Left lung (tissue), 14 donors: ENCODE measurements at places on chromosomes 4 and X. TPM values are rescaled to one million over a fixed set of nuclear protein-coding genes. Genes with fewer than 3 reads are reported as not detected.
A peak's percentile ranks its signal among the peaks of the same experiment; 100 is the strongest.

The FAT4 gene
- polyA plus RNA-seq: 59.2 TPM

DNA sequence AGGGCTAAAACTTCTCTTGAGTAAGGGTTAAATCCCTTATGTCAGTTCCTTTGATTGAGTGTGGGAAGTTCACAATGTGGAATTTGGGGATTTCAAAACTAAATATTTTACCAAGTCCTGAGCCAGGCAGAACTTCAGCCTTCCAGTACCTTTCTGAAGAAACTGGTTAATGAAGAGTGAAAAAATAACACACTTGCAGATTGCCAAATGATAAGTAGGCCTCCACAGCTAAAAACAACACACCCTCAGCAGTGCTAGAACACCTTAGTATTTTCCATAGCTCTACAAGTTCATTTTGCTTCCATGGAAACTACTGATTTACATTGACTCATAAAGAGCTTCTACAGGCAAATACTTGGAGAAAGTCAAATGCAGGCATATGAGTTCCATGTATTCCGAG lies 326.8 kb downstream of the ZNF674 start:
- no peak for DNase-seq

DNA sequence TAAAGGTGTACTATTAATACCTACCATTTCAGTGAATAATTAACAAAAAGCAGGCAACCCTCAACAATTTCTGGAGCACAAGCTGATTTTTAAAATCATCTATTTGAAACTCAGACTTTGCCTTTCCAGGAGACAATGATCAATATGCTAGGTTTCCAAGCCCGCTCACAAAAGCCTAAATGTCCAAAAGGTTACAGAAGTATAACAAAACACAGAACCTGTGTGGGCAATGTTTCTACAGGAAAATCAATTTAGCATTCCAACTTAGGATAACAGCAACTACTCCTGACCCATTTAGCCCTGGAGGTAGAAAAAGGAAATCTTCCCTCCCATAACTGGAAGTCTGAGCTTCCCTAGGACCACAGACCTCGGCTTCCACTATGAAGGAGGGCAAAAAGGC lies 3.9 kb downstream of the TAB3 start:
- DNase-seq: no peak

DNA sequence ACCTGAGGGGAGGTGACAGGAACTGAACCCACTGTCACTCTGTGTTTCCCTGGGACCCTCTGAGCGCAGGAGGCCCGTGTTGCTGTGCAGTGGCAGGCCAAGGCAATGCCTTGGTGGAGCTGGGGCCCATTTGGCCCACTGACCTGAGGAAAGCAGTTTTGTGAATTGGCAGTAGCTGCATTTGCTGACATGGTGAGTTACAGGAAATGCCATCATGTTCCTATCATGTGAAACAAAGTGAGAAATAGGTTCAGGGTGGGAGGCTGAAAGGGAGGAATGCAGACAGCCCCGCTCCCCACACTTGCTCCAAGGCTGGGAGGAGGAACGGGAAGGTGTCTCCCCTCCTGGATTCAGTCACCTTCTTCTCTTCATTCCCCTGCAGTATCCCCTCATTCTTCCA lies 146.1 kb downstream of the PTTG2 start:
- no peak for DNase-seq

- DNase-seq: no peak
These were observed 893 bp upstream of the METAP1 start for GRCh38 chr4:98994474-98995182.

DNA sequence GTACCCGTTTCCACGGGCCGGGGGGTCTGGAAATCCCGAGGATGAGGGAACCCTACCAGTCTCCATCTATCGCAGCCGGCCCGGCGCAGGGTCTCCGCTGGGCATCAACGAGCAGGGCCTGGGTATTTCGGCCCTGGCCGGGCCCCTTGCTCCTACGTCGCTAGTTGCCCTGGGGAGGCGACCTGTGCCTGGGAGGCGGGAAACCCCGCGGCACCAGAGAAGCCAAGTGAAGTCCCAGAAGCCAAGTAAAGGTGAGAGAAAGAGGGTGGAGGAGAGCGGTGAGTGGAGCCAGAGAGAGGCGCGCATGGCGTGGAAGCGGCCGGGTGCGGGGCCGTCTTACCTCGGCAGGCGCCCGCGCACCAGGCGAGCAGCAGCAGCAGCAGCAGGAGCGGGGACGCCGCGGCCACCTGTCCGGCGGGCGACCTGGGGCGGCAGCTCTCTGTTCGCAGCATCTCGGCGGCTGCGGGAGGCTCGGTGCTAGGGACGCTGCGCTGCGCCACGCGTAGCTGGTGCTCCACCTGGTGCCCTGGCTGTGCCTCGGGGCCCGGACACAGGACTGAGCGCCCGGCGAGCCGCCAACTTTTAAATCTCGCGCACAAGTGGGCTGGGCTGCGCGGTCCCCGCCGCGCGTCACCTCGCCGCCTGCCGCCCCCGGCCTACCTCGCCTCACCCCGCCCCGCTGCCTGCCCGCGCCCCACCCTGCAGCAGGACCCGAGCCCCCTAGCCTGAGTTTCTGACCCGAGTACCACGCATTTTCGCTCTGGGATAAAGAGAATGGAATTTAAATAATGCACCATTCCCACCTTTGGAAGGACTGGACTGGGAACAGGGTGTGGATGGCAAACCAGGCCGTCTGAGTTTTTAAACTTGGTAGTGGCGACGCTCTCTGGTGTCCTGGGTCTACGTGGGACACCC lies at the start of gene NMU:
TSS of gene NMU (minus strand) at position 558 of the 915 bp plus-strand sequence. CDS start at position 452, 106 bp downstream.
- DNase-seq: peak; percentile 84

- DNase-seq: no peak
These were observed 263.8 kb upstream of the NDST3 start for GRCh38 chr4:117770269-117771102.

GRCh38 chr4:144572660-144573059 lies 73.3 kb upstream of the HHIP start:
- DNase-seq: no peak
